LoVo (cell line): ENCODE measurements at places on chromosomes 7 and 10.

- no peak for DNase-seq
These were observed 117.0 kb upstream of the AMPH start for GRCh38 chr7:38748056-38748610.

- peak; percentile 79 for DNase-seq
These were observed 70.4 kb upstream of the NFE2L3 start for GRCh38 chr7:26081638-26082037.

- DNase-seq = no peak
These were observed 197.3 kb upstream of the PLXNA4 start for GRCh38 chr7:132773527-132773956.

- no peak for DNase-seq
These were observed 26.7 kb downstream of the TMEM273 start for GRCh38 chr10:49161411-49161997.

DNA sequence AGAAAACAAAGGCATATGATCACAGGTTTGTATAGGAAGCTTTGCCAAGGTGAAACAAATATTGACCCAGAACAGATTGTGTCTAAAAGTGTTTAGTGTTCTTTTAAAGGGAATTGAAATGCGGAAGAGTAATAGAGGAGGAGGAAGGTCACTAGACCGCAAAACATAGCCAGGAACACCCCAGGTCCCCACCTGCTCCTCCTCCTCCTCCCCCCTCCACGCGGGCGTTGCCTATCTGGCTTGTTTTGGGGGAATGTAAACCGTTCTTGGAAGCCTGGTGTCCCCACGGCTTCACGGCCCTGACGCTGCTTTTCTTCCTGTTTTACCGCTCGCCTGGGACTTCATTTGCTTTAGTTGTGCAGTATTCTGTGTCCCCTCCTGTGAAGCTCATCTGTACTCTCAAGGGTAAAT, 81.0 kb upstream of the PFKP start:
- DNase-seq = peak; percentile 12

- DNase-seq = no peak
These were observed at the start of gene GRID1 for GRCh38 chr10:86366033-86366901. GRID1 (minus strand) TSS chr10:86366795.

DNA sequence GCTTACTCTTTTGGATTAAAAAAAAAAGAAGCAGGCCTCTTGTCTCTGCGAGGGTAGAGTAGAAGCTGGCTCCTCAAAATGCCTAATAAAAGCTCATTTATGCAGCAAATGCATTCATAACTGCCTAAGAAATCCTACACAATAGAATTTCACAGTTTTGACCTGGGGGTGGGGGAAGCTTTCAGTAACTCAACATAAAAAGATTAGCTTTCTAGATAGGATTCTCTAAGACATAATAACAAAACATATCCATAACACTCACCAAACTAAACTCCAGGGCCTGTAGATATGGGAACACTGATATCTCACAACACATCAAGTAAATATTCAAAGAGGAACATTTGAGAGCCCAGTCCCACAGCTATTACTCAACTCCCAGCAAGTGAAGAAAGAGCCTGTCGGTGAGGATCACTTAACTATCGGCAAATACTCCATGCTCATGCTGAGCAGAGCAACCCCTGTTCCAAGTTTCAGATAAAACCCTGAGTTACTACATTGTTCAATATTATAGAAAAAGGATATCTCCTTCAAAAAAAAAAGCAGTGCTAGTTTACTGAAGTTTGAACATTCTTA, 88.1 kb downstream of the COBL start:
- no peak for DNase-seq

DNA sequence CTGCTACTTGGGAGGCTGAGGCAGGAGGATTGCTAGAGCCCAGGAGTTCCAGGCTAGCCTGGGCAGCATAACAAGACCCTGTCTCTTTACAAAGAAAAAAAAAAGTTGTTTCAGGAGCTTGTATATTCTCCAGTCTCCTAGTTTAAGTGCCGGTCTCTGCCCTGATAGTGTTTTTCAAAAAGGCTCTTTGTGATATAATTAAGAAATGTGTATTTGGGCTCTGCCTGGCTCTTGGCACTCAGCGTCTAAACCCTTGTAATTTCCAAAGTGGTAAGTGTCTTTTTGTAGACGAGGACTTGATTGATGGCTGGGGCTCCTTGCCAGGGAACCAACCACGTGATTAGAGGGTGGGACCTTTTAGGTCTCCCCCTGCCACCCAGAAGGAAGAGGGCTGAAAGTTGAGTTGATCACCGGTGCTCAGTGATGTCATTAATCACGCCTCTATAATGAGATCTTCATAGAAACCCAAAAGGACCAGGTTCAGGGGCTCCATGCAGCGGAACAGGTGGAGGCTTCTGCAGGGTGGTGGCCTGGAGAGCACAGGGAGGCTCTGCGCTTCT, 4.4 kb downstream of the EIF3B start:
- no peak for DNase-seq

GRCh38 chr10:78844960-78845607, 223.7 kb upstream of the ZMIZ1 start:
- DNase-seq = no peak
